Caudate nucleus (tissue), 63 donors: ENCODE measurements at places on chromosomes 1 and 21.

DNA sequence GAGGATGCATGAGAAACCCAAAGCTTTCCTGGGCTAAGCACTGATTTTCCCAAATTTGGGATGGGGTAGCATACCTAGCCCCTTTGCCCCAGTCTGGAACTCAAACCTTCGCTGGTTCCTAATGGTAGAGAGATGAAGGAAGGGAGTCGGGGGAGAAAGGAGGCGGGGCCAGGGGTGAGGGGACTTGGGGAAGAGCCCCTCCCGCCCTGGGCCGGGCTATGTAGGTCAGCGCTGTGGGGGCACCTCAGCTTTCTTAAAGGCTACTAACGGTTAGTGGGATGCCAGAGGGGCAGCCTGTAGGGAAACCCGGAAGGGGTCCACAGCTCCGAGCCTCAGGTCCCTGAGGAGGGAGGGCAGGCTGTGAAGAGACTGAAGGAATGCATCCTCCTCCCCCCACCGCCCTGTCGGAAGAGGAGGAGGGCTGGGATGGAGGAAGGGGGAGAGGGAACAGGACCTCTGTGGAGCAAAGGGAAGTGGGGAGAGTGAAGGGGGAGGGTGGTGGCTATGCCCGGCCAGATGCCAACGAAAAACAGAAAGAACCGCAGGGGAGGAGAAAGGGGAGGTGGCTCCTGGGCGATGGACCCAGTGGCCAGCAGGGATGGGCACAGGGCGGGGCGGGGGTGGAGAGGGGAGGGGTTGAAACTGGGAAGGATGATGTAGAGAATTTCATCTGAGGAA is 1.3 kb downstream of the CADM3 start:
- DNase-seq, result no peak

- no peak for DNase-seq
Observed at GRCh38 chr1:111347026-111347425, 56.4 kb downstream of the CHIA start.

- DNase-seq, result no peak
Observed at GRCh38 chr1:248627971-248628844, 6.7 kb downstream of the OR2T11 start.

DNA sequence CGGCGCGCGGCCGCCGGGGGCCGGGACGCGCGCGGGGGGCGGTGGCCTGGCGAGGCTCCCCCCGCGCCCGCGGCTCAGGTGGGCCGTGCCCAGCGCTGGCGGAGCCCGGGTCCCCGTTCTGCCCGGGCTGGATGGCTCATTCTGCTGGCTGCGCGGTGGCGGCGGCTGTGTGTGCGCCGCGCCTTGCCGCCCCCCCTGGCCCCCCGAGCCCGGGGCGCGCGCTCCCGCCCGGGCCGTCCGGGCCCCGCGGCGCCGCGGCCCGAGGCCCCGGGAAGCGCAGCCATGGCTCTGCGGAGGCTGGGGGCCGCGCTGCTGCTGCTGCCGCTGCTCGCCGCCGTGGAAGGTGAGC is at the start of gene EPHB2:
Gene EPHB2 (plus strand): TSS at position 139 of the 349 bp plus-strand sequence. CDS start 144 bp downstream, at position 283.
- DNase-seq, result peak; percentile 70
